IMR-90 (cell line): ENCODE measurements at places on chromosomes 1 and 21. TPM values are rescaled to one million over a fixed set of nuclear protein-coding genes. Genes with fewer than 3 reads are reported as not detected.

RORC gene
- polyA plus RNA-seq, result not detected in 2 replicates

FAM177B gene
- not detected in 2 replicates for polyA plus RNA-seq

BACE2 gene
- 29.2 and 35.5 TPM in 2 replicates for polyA plus RNA-seq

CHI3L2 gene
- polyA plus RNA-seq, result 0.19 and 0.39 TPM in 2 replicates

HSD11B1 gene
- 0.30 and 0.41 TPM in 2 replicates for polyA plus RNA-seq

CATSPERE gene
- polyA plus RNA-seq, result 0.07 and 0.13 TPM in 2 replicates

CYP4A11 gene
- not detected in 2 replicates for polyA plus RNA-seq

TMEM52 gene
- 1.3 and 1.9 TPM in 2 replicates for polyA plus RNA-seq

NBPF3 gene
- polyA plus RNA-seq, result 6.7 and 8.7 TPM in 2 replicates

KCNC4 gene
- polyA plus RNA-seq, result 1.9 and 2.3 TPM in 2 replicates

PGD gene
- 103 and 118 TPM in 2 replicates for polyA plus RNA-seq

CTNNBIP1 gene
- 28.4 and 28.5 TPM in 2 replicates for polyA plus RNA-seq

CYP4X1 gene
- not detected in 2 replicates for polyA plus RNA-seq

RC3H1 gene
- 5.1 and 5.4 TPM in 2 replicates for polyA plus RNA-seq

HSD3B1 gene
- polyA plus RNA-seq, result not detected in 2 replicates

MEX3A gene
- 9.0 and 11.6 TPM in 2 replicates for polyA plus RNA-seq

ILDR2 gene
- not detected in 2 replicates for polyA plus RNA-seq

VASH2 gene
- polyA plus RNA-seq, result 1.1 and 1.2 TPM in 2 replicates

PLD5 gene
- polyA plus RNA-seq, result not detected in 2 replicates

DISP1 gene
- polyA plus RNA-seq, result 3.3 TPM in 2 replicates

EFNA3 gene
- 1.6 TPM in 2 replicates for polyA plus RNA-seq

SPOCD1 gene
- polyA plus RNA-seq, result 132 and 135 TPM in 2 replicates

SOD1 gene
- polyA plus RNA-seq, result 357 and 392 TPM in 2 replicates

HES4 gene
- polyA plus RNA-seq, result 11.7 and 18.9 TPM in 2 replicates

GJB5 gene
- 0.10 and 0.14 TPM in 2 replicates for polyA plus RNA-seq

DPYD gene
- polyA plus RNA-seq, result 7.2 and 9.3 TPM in 2 replicates

PLA2G2C gene
- not detected in 2 replicates for polyA plus RNA-seq

RUNX1 gene
- polyA plus RNA-seq, result 34.5 and 45.0 TPM in 2 replicates

ZC3H11A gene
- polyA plus RNA-seq, result 43.6 and 52.1 TPM in 2 replicates

TMEM54 gene
- 75.2 and 82.4 TPM in 2 replicates for polyA plus RNA-seq

SH3BGRL3 gene
- polyA plus RNA-seq, result 483 and 565 TPM in 2 replicates

PTGFR gene
- 1.1 and 1.7 TPM in 2 replicates for polyA plus RNA-seq

HPCA gene
- 0.22 and 0.30 TPM in 2 replicates for polyA plus RNA-seq

FAM163A gene
- polyA plus RNA-seq, result not detected in 2 replicates

MYOM3 gene
- polyA plus RNA-seq, result 0.03 TPM in 1 of 2 replicates, not detected in the other

NGF gene
- polyA plus RNA-seq, result 21.7 and 28.7 TPM in 2 replicates

TTC39A gene
- 0.62 and 0.79 TPM in 2 replicates for polyA plus RNA-seq

CACNA1S gene
- not detected in 2 replicates for polyA plus RNA-seq

RHOU gene
- 0.27 and 0.44 TPM in 2 replicates for polyA plus RNA-seq

NPHS2 gene
- not detected in 2 replicates for polyA plus RNA-seq

GJA4 gene
- polyA plus RNA-seq, result not detected in 2 replicates

MMEL1 gene
- 0.12 and 0.20 TPM in 2 replicates for polyA plus RNA-seq

APOBEC4 gene
- not detected in 2 replicates for polyA plus RNA-seq

C1QC gene
- not detected in 2 replicates for polyA plus RNA-seq

PLEKHN1 gene
- 2.1 and 2.3 TPM in 2 replicates for polyA plus RNA-seq
